A549 treated with RU486 at 1 μM for 4 hours (cell line): ENCODE measurements at places on chromosomes 7 and 10. TPM values are rescaled to one million over a fixed set of nuclear protein-coding genes. Genes with fewer than 3 reads are reported as not detected.

Gene ZNF425
- 1.1 to 2.4 TPM (median 1.4 TPM) in 5 replicates for total RNA-seq

Gene SPDYE1
- not detected in 5 replicates for total RNA-seq

Gene CFAP46
- total RNA-seq: 1.1 to 1.8 TPM (median 1.3 TPM) in 5 replicates

Gene NYAP1
- total RNA-seq: 0.64 to 1.6 TPM (median 1.2 TPM) in 5 replicates

Gene MCM10
- total RNA-seq: 22.7 to 28.8 TPM (median 24.4 TPM) in 5 replicates

Gene TMEM229A
- total RNA-seq: not detected in 5 replicates

Gene KEL
- not detected in 5 replicates for total RNA-seq

Gene HTR5A
- total RNA-seq: not detected in 5 replicates

Gene AKR1C4
- total RNA-seq: 0.10 to 0.41 TPM (median 0.30 TPM) in 5 replicates

Gene NANOS1
- 2.1 to 3.8 TPM (median 2.8 TPM) in 5 replicates for total RNA-seq

Gene BRAT1
- total RNA-seq: 22.7 to 38.3 TPM (median 31.4 TPM) in 5 replicates

Gene MYH16
- 0.51 to 0.77 TPM (median 0.66 TPM) in 5 replicates for total RNA-seq

Gene NAT16
- 0.06 to 0.15 TPM (median 0.14 TPM) in 5 replicates for total RNA-seq

Gene CRYGN
- total RNA-seq: not detected in 5 replicates

Gene KCNH2
- total RNA-seq: 0.29 to 0.61 TPM (median 0.37 TPM) in 5 replicates

Gene IL6
- 2.0 to 4.6 TPM (median 2.9 TPM) in 5 replicates for total RNA-seq

Gene NRCAM
- total RNA-seq: 51.0 to 98.3 TPM (median 91.5 TPM) in 5 replicates

Gene NKX2-3
- 0.07 to 0.09 TPM (median 0.08 TPM) in 4 of 5 replicates, not detected in the other for total RNA-seq

Gene PRSS2
- not detected in 5 replicates for total RNA-seq

Gene TMEM130
- total RNA-seq: 0.30 to 0.54 TPM (median 0.39 TPM) in 5 replicates

Gene ERV3-1
- total RNA-seq: 2.8 to 5.9 TPM (median 4.0 TPM) in 5 replicates

Gene LIPK
- total RNA-seq: not detected in 5 replicates

Gene PHYH
- 29.2 to 34.4 TPM (median 31.8 TPM) in 5 replicates for total RNA-seq

Gene OPALIN
- not detected in 5 replicates for total RNA-seq

Gene FAM24B
- total RNA-seq: 12.9 to 17.7 TPM (median 14.5 TPM) in 5 replicates

Gene CYP2C19
- not detected in 5 replicates for total RNA-seq

Gene REPIN1
- total RNA-seq: 73.2 to 96.1 TPM (median 93.1 TPM) in 5 replicates

Gene SMC3
- total RNA-seq: 31.2 to 70.4 TPM (median 47.8 TPM) in 5 replicates

Gene CXCL12
- total RNA-seq: 0.15 to 0.17 TPM in 2 of 5 replicates, not detected in the others

Gene ACTR3C
- not detected in 5 replicates for total RNA-seq

Gene GALNT17
- not detected in 5 replicates for total RNA-seq

Gene OR2A42
- total RNA-seq: not detected in 5 replicates

Gene NKX1-2
- total RNA-seq: 0.03 to 0.05 TPM in 2 of 5 replicates, not detected in the others

Gene GNAT3
- not detected in 5 replicates for total RNA-seq

Gene ANXA8
- 25.9 to 36.6 TPM (median 29.7 TPM) in 5 replicates for total RNA-seq

Gene SSBP1
- total RNA-seq: 275 to 353 TPM (median 306 TPM) in 5 replicates

Gene HOXA1
- total RNA-seq: 2.2 to 4.1 TPM (median 3.5 TPM) in 5 replicates

Gene BLOC1S2
- total RNA-seq: 83.3 to 121 TPM (median 103 TPM) in 5 replicates

Gene ASZ1
- total RNA-seq: not detected in 5 replicates

Gene RNLS
- 7.0 to 9.2 TPM (median 8.0 TPM) in 5 replicates for total RNA-seq

Gene FLNC
- total RNA-seq: 3.6 to 7.6 TPM (median 5.3 TPM) in 5 replicates

Gene AS3MT
- total RNA-seq: 0.94 to 4.9 TPM (median 4.8 TPM) in 5 replicates

Gene SSC4D
- 0.83 to 1.4 TPM (median 1.2 TPM) in 5 replicates for total RNA-seq

Gene TUBAL3
- 0.13 to 0.48 TPM (median 0.29 TPM) in 5 replicates for total RNA-seq
